Stimulated activated CD4-positive, alpha-beta T cell treated with anti-CD3 and anti-CD28 coated beads, TNF-alpha, amount 100 ng/mL, for 48 hours (primary cell): ENCODE measurements at places on chromosomes 5 and 9.

GRCh38 chr5:177512736-177513380 is 3.2 kb upstream of the DOK3 start:
- no peak for DNase-seq

GRCh38 chr5:58475404-58475803 is 15.5 kb upstream of the PLK2 start:
- no peak for DNase-seq

- no peak for DNase-seq
These were observed 189.0 kb upstream of the EGFLAM start for GRCh38 chr5:38069360-38069759.

- peak; percentile 60 for DNase-seq
These were observed 467 bp upstream of the VLDLR start for GRCh38 chr9:2620919-2621721.

GRCh38 chr5:66704790-66705425 is 108.7 kb downstream of the MAST4 start:
- no peak for DNase-seq

DNA sequence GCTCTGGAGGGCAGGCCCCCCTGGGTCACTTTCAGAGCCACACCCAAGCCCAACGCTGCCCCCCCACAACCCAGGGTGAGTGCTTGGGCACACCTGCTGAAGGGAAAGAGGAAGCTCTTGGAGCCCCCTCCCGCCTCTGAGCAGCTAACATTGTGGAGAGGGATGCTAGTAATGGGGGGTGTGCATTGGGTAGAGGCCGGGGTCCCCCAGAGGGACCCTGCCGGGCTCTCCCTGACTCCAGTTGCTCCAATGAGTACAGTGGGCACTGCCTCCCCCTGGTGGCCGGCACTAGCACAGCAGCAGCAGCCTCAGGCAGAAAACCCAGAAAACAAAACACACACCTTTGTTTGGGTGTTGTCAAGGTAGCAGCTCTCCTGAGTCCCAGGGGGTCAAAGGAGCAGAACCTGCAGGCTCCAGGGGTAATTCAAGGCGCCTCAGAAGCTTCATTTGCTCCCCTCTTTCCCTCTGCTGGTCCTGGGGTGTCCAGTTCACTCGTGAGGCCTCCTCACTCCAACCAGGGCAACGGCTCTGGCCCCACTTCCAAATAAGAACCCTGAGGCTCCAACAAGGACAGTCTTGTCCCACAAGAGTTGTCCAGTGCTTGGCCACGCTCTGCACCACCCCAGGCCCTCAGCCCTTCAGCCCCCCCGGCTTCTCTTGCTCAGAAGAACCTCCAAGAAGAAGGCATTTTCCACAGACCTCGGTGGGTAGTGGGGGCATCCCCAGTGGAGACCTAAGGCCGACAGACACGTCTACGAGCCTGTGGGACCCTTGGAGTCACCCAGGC is 16.1 kb downstream of the GBGT1 start:
- peak; percentile 67 for DNase-seq

DNA sequence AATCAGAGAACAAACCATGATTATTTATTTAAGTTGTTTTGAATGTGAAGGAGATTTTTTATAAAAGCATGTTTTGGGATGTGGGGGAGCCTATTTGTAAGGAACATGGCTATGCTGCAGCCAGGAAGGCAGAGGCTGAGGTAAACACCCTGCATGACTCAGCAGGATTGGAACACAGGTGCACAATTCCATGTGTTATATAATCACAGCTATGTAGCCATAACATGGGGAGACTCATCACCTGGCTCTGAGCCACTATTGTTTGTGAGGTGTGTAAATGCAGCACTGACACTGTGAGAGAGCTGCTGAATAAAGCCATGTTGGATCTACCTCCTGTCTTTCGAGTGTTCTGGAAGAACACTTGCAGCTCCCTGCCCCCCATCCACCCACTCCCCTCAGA is 1009.8 kb downstream of the DNAH5 start:
- no peak for DNase-seq

DNA sequence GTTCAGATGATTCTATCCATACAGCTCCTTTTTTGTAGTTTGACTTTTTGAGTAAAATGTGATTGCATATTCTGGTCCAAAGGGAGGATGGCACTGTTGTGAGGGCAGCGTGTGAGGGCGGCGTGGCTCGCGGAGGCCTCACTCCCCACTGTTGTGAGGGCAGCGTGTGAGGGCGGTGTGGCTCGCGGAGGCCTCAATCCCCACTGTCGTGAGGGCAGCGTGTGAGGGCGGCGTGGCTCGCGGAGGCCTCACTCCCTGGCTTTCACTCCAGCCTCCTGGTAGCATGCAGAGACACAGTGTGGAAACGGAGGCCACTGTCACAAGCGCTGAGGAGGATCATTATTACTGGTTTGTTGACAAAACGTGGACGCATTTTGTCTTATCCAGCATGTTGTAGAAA is 79.0 kb downstream of the EHMT1 start:
- DNase-seq, result no peak

- no peak for DNase-seq
These were observed 13.2 kb upstream of the BOD1 start for GRCh38 chr5:173629628-173630027.

- DNase-seq, result no peak
These were observed 4.1 kb upstream of the SCAI start for GRCh38 chr9:125147401-125147951.

GRCh38 chr9:36738318-36738976 is 165.8 kb downstream of the MELK start:
- no peak for DNase-seq

- no peak for DNase-seq
These were observed 14.3 kb downstream of the IL5 start for GRCh38 chr5:132528866-132529634.

GRCh38 chr5:94442991-94443390 is 175.4 kb downstream of the KIAA0825 start:
- no peak for DNase-seq

DNA sequence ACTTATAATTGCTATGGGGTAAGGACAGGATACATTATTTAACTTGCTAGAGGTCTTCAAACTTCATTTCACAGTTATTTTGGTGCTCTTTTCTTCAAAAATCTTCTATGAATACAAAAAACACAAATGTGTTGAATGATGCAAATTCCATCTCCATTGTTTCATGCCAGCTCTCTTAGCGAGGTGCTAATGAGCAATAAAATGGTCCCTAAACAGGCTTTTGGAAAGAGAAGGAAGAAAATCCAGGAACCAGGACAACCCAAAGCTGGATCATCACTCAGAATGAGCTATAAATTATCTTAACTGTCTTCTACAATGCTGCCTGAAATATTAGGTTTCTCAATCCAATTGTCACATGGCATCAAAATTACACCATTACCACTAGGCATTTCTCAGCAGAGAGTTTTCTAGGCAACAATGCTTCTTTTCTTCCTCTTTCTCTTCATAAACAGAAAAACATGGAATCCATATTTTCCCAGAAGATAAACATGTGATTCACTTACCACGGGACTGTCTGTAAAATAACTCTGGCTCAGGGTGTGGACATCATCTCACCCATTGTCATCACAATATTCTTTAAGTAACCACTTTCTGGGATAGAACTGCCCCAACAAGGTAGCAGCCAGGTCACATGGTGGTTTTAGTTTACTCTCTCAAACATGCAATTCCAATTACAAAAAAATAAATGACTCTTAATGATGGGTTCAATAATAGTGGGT is 249.4 kb downstream of the NPR3 start:
- DNase-seq, result no peak

DNA sequence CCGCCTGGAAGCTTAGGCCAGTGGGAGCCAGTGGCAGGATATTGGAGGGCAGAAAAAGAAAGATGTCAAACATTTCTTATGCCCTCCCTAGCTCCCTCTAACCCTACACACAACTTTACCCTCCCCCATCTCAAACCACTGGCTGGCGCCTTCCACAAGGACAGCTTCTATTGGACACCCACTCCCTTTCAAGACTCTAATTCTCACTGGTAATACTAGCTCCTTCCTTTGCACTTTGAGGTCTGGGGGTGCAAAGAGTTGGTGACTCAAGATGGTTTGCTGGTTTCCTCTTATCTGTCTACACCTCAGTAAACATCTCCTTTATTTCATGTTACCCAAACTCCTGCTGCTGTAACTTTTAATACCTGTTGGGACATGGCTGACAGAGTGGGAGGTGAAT is 11.6 kb upstream of the ITGA1 start:
- no peak for DNase-seq

DNA sequence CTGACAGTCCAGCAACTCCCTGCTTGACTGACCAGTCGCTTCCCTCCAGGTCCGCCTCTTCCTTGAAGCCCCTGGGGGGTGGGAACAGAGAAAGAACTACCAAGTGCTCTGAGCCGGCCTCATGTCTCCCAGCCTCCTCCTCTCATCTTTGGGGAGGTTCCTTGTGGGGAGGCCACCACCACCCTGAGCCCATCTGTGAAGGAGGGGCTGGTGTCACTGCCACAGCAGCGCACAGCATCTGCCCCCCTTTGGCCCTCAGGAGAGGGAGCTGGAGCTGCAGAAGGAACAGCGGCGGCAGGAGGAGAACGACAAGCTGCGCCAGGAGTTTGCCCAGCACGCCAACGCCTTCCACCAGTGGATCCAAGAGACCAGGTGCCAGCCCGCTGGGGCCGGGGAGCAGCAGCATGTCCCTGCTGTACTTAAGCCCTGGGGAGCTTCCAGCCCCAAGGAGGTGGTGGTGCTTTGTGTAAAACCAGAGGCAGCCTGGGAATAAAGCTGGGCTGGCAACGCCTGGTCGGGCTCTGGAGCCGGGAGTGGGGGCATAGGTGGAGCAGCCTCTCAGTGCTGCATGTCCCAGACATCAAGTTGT is 29.4 kb downstream of the DYNC2I2 start:
- DNase-seq, result no peak

DNA sequence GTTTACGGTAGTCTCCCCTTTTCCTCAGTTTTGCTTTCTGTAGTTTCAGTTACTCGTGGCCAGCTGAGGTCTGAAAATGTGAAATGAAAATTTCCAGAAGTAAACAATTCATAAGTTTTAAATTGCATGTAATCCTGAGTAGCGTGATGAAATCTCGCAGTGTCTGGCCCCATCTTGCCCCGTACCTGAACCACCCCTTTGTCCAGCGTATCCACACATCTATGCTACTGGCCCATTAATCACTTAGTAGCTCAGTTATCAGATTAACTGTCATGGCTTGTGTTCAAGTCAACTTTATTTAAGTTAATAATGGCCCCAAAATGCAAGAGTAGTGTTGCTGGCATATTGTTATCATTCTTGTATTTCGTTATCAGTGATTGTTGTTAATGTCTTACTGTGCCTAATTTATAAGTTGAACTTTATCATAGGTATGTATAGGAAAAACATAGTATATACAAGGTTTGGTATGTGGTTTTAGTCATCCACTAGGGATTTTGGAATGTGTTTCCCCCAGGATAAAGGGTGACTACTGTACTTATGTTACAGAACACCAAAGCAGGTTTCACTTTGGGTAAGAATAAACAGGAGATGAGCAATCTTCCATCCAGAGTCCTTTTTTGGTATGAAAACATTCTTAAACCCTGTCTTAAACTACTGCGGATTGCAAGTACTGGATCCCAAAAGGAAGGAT is 118.4 kb upstream of the KCNN2 start:
- DNase-seq, result no peak

DNA sequence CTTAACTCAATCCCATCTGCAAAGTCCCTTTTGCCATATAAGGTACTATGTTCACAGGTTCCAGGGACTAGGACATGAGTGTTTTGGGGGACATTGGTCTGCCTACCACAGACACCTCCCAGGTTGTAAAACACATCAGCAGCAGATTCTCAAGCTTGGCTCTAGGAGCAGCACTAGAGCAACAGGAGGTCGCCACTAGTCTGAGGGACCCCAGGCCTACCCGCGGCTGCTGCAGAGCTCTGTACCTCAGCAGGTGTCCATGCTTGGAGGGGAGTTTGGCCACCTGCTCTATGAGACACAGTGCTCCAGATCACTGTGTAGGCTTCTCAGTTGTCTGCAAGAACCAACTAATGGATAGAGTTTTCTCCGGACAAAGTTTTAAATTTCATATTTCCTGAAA is 262.2 kb upstream of the ARRDC3 start:
- DNase-seq, result no peak
